ENCODE measurements at places on chromosomes 4 and X.

DNA sequence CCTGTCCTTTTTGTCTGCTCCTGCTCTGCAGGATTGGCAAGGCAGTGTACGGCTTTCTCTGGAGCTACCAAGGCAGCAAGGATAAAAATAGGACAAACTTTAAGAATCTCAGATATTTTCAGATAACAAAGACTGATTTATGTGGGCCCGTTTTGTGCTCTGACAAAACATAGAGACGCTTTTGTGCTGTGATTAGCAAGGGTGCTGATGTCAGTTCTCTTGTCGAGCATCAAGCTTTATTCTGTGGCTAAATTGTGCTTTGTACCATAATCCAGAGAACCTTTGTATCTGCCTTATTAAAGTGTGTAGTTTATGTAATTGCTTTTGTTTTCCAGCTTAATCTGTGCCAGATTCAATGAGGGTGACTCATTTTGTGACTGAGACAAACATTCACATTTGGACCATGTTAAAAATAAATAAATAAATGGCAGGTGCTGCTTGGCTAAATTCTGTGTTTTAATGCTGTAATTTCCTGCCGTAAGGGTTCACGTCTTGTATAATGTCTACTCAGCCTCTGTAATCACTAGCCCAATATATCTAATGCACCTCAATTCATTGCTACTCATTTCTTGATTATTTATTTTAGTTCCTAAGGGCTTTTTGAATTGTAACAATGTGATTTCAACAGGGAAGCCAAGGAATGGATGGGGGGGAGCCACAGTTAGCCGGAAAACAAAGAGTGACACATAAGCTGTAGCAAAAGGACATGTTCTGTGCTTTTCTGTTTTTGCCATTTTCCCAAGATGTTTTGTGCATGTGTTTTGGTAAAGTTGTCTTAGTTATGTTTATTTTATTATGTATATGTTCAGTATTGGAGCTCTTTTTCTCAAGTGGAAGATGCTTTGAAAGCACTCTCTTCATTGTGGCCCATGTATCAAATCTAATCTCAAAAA, 75.1 kb downstream of the GAB1 start:
- DNase-seq = no peak

DNA sequence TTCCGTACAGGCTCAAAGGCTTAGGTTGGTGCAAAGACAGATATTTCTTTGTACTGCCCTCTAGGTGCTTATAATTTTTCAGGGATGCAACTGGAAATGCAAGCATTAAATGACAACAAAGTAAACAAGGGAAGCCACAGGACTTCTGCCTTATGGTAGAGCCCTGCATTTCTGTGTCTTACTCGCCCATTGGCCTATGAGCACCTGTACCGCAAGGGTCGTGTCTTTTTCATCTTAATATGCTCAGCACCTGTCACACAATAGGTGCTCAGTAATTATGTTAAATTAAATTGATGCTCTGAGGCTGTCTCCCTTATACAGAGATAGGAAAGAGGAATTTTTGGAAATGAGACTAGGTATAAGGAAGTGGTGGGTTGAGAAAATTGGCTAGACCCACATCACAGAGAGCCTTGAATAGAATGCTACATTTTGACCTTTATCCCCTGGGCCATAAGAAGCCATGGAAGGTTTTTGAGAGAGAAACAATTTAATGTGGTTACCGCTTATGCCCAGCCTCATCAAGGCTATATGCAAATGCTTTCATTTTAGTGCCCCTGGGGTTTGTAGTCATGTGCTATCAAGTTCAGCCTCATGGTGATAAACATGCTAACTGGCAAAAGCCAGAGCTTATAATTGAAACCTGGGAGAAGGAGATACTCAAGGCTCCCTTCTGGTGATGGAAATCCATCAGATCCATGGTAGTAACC, 16.3 kb downstream of the VSIG4 start:
- DNase-seq = no peak

DNA sequence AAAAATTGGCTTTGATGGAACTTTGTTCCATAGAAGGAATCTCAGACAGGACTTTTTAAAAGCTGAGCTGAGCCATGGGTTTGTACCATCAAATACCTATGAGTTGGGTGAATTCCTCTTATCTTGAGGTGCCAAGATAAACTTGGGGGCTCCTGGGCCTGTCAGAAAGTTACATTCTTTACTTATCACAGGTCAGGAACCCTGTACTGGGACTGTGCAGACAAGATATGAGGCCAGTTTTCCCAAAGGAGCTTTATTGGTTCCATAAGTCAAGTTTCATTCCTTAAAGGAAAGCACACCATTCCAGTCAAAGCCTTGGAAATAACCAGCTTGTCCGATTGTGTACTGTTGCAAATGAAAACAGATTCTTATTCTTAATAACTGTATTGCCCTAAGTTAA, 72.4 kb upstream of the PACRGL start:
- no peak for DNase-seq

- no peak for DNase-seq
Measured at GRCh38 chrX:130119312-130119898, 9.1 kb upstream of the ELF4 start.

GRCh38 chrX:10142041-10142599, 14.7 kb upstream of the CLCN4 start:
- DNase-seq = peak; percentile 65

GRCh38 chr4:152723236-152723635, 43.4 kb upstream of the TMEM154 start:
- DNase-seq = no peak

DNA sequence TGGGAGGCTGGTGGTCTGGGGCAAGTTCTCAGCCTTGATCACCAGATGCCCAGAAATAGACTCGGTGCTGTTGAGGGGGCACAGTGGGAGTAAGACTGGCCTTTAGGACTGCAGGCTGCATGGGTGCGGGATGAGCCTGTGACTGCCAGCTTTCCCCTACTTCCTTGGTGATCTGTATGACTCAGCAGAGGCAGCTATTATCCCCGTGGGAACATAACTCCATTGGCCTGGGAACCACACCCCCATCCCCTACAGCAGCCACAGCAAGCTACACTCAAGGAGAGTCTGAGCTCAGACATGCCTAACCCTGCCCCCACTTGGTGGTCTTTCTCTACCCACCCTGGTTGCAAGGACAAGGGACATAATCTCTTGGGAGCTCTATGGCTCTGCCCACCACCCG, 20.6 kb downstream of the CLIC2 start:
- no peak for DNase-seq

GRCh38 chr4:8114456-8115202, 44.0 kb downstream of the ABLIM2 start:
- DNase-seq = no peak

GRCh38 chrX:97123001-97123400, 239.3 kb downstream of the RPA4 start:
- no peak for DNase-seq

GRCh38 chr4:163663454-163664225, 169.2 kb downstream of the TMA16 start:
- DNase-seq = peak; percentile 77

GRCh38 chr4:107252571-107252970, 216.5 kb upstream of the DKK2 start:
- DNase-seq = no peak

DNA sequence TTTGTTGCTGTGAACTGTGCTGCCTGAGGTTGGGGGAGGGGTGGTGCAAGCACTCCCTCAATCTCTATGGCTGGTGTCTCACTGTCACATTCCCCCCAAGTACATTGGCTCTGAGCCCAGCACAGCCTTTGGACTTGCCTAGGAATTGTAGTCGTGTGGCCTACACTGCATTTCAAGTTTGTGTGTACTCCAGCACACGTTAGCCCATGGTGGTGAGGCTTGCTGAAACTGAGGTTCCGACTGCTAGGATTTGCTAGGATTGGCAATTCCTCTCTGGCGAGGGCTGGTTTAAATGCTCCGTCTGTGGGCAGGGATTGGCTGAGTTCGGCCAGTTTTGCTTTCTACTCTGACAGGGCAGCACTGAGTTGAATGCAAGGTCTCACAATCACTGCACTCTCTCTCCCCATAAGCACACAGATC, 121.7 kb upstream of the CXXC4 start:
- DNase-seq = no peak

- DNase-seq = no peak
Measured at GRCh38 chr4:10296730-10297129, 160.5 kb downstream of the ZNF518B start.

DNA sequence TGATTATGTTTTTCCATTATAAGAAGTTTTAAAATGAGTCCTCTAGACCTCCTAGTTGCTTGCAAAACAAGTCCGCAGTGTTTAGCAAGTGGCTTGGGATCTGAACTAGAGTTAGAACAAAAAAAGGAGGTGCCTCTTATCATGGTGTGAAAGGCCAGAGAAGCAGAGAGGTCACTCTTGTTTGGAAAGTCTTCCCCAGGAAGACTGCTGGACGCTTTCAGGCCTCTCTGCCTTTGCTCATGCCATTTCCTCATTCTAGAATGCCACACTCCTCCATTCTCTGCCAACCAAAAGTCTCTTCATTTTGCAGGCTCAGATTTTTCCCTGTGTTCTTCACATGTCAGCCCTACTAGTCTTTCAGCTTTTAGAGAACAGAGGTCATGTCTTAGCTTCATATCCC, 14.9 kb downstream of the PARM1 start:
- no peak for DNase-seq

All from suppressor macrophage treated with lipopolysaccharide for 1 hour (primary cell).